ENCODE measurements at places on chromosomes 6 and 20.

- DNase-seq = no peak
Measured at GRCh38 chr20:24962510-24962909, 13.4 kb downstream of the CST7 start.

DNA sequence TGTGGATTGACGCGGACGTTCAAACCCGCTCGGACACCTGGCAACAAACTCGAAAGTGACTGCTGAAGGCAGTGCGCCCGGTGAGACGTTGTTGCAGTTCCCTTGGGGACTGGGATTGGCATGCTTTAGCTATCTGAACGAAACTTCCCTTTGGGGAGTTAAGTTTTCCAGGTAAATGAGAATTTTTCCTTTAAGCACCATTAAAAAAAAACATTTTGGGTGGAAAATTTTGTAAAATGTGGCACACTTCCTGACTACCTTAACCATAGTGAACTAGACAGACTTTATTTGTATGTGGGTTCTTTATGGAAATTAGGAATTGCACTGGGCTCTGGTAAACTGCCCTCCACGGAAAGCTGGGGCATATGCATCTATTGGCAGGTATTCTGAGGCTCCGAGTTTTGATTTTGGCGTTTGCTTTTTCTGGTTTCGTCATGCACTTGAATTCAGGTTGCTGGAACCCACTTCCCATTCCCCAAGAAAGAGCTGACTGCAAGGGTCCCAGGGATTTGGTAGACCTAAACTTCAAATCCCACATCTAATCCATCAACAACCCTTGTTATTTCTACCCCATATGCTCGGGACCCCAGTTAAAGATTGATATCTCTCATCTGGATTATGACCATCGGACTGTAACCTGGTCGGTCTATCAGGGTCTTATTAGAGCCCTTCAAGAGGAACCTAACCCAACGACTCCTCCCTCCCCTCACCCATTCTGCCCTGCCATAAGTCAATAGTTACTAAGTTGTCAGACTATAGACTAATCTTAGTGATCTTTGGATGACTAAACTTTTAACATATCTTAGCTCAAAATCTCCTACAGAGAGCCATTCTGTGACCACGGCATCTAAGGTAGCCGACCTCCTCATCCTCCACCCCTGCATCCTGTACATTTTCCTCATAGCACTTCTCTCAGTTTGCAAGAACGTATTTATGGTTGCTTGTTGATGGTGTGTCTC, 800 bp upstream of the DYNLT1 start:
- no peak for DNase-seq

- DNase-seq = no peak
Measured at GRCh38 chr20:50821994-50822393, 27.1 kb downstream of the BCAS4 start.

GRCh38 chr20:4013041-4013440, 2.3 kb downstream of the RNF24 start:
- no peak for DNase-seq

DNA sequence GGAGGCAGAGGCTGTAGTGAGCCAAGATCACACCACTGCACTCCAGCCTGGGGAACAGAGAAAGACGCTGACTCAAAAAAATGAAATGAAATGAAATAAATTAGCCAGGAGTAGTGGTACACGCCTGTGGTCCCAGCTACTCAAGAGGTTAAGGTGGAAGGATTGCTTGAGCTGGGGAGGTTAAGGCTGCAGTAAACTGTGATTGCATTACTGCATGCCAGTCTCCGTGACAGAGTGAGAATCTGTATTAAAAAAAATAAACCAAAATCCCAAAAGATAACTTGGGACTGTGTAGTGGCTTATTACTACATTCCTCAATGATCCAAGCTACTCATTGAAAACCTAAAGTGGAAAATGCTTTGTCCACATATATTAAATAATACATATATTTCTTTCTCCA, 87.0 kb downstream of the SGK1 start:
- no peak for DNase-seq

DNA sequence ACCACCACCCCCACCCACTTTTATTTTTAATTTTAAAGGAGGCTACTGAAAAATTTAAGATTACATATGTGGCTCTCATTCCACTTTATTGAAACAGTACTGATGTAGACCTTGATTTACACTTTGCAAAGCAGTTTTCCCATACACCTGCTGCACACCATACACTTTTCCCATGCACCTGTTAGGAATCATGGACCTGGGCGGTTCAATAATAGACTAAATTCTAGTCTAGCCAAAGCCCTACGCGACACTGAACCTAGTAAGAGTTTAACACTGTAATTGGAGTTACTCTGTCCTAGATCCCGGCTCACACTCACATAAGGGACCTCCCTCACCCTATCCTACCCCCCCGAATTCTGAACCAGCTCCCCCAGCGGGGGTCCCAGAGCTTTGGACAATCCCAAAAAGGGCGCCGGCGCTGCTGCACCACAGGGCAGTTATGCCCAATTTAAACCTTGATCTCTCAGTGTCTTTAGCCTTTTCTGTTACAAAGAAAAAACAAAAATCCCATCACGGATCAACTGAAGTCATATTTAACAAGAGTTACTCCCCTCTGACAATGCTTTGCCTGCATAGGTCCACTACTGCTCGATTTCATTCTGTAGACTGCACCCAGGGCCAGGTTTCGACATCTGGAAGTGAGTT, 2.4 kb upstream of the GCLC start:
- DNase-seq = no peak

DNA sequence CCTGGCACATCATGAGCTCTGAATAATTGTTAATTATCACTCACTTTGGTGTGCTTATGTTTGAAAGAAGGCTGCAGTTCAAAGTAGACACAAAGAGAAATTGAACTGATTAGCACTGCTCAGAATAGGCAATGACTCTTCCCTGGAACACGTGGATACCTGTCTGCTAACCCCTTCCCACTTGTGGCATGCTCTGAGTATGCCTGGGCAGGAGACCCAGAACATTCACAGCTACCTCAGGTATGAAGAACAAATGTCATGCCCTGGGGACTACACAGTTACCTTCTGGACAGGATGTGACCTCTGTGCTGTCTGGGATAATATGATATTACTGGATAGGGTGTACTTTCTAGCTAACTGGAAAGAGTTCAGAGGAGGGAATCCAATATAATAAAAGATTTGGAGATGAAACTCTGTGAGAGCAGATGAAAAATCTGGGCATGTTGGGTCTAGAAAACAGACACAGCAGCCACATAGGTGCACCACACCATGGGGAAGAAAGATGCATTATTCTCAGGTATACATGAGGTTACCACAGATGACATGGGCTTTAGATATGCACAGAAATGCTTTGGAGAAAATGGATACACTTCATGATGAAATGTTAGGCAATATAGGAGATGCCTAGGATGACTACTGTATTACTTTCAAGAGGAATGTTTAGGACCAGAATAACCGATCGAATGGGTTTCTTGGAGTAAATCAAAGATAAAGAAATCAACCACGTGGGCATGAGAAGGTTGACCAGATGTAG, 324.2 kb upstream of the PREP start:
- no peak for DNase-seq

GRCh38 chr6:37630281-37630799, 67.3 kb downstream of the MDGA1 start:
- no peak for DNase-seq

GRCh38 chr6:88839280-88839679, 124.1 kb downstream of the RNGTT start:
- DNase-seq = no peak

DNA sequence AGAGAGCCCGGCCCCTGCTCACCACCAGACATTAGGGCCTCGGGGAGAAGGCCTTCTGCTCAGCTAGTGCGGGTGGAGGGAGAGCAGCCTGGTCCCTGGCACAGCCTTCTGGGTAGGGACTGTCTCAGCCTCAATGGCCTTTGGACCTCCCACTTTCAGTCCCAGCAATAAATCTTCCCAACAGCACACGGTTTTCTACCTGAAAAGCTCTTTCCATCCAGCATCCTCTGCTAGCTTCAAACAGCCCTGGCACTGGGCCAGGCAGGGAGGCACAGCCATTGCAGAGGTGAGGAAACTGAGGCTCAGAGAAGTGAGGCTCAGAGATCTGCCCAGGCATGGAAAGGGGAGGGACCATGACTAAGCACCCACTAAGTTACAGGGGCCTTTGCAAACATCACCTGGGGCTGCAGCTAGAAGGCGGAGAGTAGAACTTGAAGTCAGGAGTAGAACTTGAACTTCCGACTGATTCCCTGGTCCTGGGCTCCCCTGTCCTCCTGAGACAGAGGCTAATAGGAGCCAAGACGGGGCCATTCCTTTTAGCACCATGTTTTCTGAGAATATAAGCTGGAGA, 43.9 kb upstream of the NOL4L start:
- DNase-seq = no peak

DNA sequence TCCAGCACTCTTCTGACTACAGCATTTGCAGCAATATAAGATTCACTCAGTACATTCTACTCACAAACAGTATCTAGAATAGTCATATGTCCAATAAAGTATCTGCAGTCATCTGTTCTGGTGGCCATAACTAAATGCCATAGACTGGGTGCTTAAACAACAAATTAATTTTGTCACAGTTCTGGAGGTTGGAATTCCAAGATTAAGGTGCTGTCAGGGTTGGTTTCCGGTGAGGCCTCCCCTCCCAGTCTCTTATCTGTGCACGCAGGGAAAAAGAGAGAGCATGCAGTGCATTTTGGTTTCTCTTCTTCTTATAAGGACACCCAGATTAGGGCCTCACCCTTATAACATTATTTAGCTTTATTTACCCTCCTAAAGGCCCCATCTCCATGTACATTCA, 21.3 kb upstream of the NUS1 start:
- DNase-seq = no peak

DNA sequence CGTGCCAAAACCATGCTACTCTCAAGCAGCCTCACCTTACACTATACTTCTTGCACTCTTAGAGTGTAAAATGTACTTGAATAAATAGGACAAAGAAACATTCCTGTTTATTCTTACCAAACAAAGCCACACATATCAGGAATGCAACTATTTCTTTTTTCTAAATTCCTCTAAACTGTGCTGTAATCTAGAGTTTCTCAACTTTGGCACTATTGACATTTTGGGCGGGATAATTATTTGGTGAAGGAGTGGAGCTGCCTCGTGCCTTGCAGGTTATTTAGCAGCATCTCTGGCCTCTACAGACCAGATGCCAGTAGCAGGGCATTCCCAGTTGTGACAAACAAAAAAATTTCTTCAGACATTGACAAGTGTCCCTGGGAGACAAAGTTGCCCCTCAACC, 86.9 kb downstream of the PHACTR1 start:
- no peak for DNase-seq

DNA sequence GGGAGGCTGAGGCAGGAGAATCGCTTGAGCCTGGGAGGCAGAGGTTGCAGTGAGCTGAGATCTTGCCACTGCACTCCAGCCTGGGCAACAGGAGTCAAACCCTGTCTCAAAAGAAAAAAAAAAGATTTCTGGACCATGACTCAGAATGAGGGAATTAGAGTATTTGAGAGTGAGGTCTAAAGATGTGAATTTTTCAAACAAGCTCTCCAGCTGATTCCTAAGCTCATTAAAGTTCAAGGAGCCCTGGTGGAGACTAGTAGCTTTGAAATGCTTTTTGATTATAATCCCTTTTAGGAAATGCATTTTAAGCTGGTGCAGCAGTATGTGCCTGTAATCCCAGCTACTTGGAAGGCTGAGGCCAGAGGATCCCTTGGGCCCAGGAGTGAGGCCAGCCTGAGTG, 21.8 kb upstream of the SRF start:
- no peak for DNase-seq

DNA sequence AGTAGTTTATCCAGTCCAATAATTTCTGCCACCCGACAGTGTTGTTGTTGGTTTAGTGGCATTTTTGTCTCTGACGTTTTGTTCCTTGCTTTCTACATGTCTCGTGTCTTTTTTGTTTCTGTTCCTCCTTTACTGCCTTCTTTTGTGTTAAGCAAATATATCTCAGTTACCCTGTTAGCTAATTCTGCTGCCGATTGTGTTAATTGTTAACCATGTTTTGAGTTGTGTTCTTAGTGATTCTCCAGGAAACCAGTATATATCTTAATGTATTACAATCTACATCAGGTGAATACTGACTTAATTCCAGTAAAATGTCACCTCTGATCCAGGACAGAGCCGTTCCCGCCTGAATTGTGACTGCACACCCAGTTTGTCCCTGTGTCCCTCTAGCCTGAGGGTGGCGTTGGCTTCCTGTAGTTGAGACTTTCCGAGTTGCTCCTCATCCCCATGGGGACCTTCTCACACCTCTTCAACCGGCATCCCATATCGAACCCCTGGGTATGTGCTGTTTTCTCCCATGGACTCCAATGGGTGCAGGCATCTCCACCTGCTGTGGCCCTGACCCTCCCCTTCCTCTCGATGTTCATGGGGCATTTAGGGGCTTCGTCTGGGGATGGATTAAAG, 35.8 kb upstream of the BHLHE23 start:
- peak; percentile 3 for DNase-seq

DNA sequence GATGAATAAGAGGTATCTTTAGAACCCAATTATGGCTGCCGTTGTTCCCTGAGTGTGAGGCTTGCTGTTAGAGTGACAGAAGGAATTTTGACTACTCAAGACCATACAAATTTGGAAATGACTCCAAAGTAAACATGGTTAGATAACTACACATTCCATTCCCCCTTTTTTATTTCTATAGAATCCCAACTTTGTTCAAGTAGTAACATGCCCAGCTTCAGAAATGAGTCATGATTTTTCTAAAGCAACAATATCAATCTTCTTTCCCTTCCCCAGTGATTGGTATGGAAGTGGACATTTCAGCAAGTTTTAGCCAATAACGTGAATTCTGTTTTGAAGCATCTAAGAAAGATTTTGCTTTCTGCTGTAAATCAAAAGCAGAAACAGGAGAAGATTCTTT, 37.8 kb downstream of the HCRTR2 start:
- no peak for DNase-seq

GRCh38 chr6:163249651-163250101, 164.8 kb upstream of the QKI start:
- no peak for DNase-seq

DNA sequence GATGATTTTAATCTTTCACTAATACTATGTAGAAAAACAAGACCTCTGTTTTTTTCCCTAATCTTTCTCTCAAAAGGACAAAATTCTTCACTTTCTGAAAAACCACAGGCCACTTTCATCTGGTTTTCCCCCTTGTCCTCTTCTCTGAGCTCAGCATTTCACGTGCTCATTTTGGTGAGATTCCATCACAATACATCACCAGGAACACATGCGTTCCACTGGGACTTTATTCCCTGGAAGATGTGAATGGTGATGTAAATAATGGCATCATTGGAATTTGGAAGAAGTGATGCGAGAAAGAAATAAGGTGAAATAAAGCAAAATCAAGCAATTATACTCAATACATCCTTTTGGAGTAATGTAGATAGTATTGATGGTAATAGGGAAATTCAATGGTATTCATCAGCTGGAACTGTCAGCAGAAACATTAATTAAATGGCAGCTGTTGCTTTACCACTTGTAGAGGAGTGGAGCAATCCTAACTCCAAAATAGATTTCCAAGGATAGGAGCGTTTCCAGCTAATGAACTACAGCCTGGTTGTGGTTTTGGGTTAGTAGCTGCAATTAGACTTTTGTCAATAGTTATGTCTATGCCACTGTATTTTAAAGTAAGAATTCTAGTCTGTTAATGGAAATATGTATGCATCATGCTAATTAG, 11.5 kb downstream of the FILIP1 start:
- DNase-seq = no peak

Data from BE2C (cell line).